CD4-positive, CD25-positive, alpha-beta regulatory T cell (primary cell): ENCODE measurements at places on chromosomes 16 and 17. TPM values are rescaled to one million over a fixed set of nuclear protein-coding genes. Genes with fewer than 3 reads are reported as not detected.

The RNF151 gene
- not detected for total RNA-seq

The CACNG1 gene
- not detected for total RNA-seq

The VWA3A gene
- total RNA-seq = 0.37 TPM

The TMEM238L gene
- total RNA-seq = not detected

The CA4 gene
- total RNA-seq = not detected

The GCGR gene
- total RNA-seq = not detected

GRCh38 chr17:80036715-80037477, 454 bp downstream of the CCDC40 start:
- no peak overlapping the region for H3K4me3 ChIP-seq
- peak; percentile 10 for DNase-seq
- peaks cover 17% of the 10 kb centered on the region for H3K27me3 ChIP-seq
- no peak overlapping the region for H3K27ac ChIP-seq

DNA sequence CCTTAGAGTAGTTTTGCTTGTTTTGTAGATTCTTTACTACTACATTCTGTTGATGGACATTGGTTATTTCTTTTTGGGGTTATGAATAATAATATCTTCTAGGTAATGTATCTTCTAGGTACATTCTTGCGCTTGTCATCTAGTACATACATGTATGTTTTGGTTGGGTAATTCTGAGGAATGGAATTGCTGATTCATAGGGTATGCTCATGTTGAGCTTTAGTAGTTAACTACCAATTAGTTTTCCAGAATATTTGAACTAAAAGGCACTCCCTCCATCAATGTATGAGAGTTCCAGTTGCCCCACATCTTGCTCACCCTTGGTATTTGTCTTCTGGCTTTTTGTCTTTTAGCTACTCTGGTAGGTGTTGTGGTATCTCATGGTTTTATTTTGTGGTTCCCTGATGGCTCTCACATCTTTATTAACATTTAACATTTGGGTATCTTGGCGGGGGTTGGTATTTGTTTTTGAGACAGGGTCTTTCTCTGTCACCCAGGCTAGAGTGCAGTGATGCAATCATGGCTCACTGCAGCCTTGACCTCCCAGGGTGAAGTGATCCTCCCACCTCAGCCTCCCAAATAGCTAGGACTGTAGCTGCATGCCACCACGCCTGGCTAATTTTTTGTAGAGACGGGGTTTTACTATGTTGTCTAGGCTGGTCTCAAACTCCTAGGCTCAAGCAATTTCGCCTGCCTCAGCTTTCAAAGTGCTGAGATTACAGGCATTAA, 47.1 kb downstream of the SLC6A4 start:
- no peaks in the 10 kb centered on the region for H3K4me1 ChIP-seq
- no peak for DNase-seq
- H3K36me3 ChIP-seq = peaks cover 20% of the 10 kb centered on the region
- no peak overlapping the region for H3K27ac ChIP-seq
- no peak overlapping the region for H3K4me3 ChIP-seq

- H3K27me3 ChIP-seq = peaks cover 4% of the 10 kb centered on the region
- H3K4me1 ChIP-seq = peaks cover 5% of the 10 kb centered on the region
- no peaks in the 10 kb centered on the region for H3K36me3 ChIP-seq
Measured at GRCh38 chr17:2724784-2725164, 13.2 kb upstream of the CLUH start.

DNA sequence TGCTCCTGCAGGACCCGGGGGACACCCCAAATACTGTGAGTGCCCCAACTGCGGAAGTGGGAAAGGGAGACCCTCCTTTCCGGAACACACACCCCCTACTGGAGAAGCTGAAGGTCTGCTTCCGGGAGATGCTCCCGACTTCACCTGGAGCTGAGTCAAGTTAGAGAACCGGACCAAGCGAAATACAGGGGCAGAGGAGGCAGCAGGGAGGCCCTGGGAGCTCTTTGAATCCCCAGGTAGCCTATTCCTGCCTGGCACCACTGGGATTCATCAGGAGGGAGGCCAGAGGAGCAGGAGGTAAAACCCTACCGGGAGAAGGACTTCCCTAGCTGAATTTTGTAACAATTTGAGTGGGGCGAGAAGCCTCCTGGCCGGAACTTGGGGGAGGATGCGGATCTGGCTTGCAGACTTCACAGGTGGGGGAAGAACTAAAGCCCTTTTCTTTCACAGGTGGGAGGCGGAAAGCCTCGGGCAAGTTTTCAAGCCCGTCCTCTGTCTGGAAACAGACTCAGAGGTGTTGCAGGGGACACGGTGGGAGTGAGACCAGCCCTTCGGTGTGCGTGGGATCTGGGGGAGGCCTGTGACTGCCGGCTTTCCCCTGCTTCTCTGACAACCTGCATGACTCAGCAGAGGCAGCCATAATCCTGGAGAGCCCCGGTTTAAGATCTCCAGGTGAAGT, 22.4 kb upstream of the TEKT1 start:
- peaks cover 2% of the 10 kb centered on the region for H3K4me1 ChIP-seq
- no peak overlapping the region for H3K27ac ChIP-seq
- no peaks in the 10 kb centered on the region for H3K36me3 ChIP-seq
- DNase-seq = no peak

GRCh38 chr17:59763861-59764260, 56.4 kb downstream of the VMP1 start:
- H3K27ac ChIP-seq = peak overlapping the region; percentile 33
- H3K36me3 ChIP-seq = peaks cover 5% of the 10 kb centered on the region
- peak overlapping the region; percentile 41 for H3K4me3 ChIP-seq
- DNase-seq = no peak
- H3K27me3 ChIP-seq = no peaks in the 10 kb centered on the region

DNA sequence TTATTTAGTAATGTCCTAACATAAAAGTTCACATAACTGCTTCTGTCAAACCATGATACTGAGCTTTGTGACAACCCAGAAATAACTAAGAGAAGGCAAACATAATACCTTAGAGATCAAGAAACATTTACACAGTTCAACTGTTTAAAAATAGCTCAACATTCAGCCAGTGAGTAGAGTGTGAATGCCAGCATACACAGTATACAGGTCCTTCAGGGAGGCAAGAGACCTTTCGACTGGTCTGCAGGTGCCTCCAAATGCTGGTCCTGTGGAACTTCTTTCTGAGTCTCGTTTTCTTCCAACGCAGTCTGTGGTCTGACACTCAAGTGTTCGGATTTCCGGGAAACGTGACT, 10.3 kb downstream of the MRPS23 start:
- peaks cover 33% of the 10 kb centered on the region for H3K36me3 ChIP-seq
- H3K4me1 ChIP-seq = no peaks in the 10 kb centered on the region
- no peak overlapping the region for H3K4me3 ChIP-seq
- no peak overlapping the region for H3K27ac ChIP-seq
- H3K27me3 ChIP-seq = no peaks in the 10 kb centered on the region

DNA sequence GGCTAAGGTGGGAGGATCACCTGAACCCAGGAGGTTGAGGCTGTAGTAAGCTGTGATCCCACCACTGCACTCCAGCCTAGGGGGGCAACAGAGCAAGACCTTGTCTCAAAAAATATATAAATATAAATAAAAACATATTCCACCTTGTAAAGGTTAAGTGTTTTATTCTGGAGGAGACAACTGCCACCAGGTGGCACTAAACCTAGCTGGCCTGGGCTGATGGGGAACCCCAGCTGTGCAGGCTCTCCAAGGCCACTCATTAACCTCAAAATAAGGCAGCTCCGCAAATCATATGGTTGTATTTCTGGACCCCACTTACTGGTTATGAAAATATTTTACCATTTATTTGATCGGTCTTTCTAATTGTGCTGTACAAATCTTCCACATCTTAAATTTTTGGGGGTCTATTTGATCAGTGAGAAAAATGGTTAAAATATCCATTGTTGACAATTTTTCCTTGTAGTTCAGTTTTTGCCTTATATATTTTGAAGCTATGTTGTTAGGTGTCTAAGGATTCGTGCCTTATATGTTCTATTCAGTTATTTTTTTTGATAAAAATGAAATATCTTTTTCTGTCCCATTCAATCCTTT, 8.5 kb upstream of the ICAM2 start:
- H3K27ac ChIP-seq = no peak overlapping the region
- no peaks in the 10 kb centered on the region for H3K27me3 ChIP-seq
- DNase-seq = peak; percentile 83

GRCh38 chr17:62664336-62665120, 37.1 kb downstream of the MRC2 start:
- no peaks in the 10 kb centered on the region for H3K36me3 ChIP-seq
- H3K4me3 ChIP-seq = no peak overlapping the region
- no peak for DNase-seq
- no peaks in the 10 kb centered on the region for H3K27me3 ChIP-seq
- H3K4me1 ChIP-seq = no peaks in the 10 kb centered on the region

GRCh38 chr17:28871056-28871579, 16.3 kb downstream of the ERAL1 start:
- no peaks in the 10 kb centered on the region for H3K36me3 ChIP-seq
- H3K27me3 ChIP-seq = no peaks in the 10 kb centered on the region
- DNase-seq = no peak

- H3K36me3 ChIP-seq = no peaks in the 10 kb centered on the region
- H3K4me1 ChIP-seq = no peaks in the 10 kb centered on the region
- H3K27me3 ChIP-seq = no peaks in the 10 kb centered on the region
- no peak for DNase-seq
- no peak overlapping the region for H3K4me3 ChIP-seq
Measured at GRCh38 chr16:86027373-86028126, 128.6 kb downstream of the IRF8 start.

DNA sequence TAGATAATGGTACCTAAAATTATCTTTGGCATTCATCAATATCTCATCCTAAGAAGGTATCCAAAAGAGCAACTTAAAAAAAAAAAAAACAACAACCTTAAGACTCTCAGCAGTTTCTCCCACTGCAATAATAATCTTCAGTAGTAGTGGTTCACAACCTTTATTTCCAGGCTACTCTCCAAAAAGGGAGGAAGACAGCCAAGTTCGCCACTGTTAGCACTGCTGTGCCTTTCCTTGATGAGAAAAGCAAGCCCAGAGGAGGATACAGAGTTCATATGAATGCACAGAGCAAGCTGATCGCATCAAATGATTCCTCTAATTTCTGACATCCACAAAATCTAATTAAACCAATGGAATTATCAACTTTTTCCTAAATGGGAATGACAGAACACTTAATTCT, 199.4 kb downstream of the AATF start:
- no peak overlapping the region for H3K27ac ChIP-seq
- no peaks in the 10 kb centered on the region for H3K4me1 ChIP-seq
- DNase-seq = no peak

DNA sequence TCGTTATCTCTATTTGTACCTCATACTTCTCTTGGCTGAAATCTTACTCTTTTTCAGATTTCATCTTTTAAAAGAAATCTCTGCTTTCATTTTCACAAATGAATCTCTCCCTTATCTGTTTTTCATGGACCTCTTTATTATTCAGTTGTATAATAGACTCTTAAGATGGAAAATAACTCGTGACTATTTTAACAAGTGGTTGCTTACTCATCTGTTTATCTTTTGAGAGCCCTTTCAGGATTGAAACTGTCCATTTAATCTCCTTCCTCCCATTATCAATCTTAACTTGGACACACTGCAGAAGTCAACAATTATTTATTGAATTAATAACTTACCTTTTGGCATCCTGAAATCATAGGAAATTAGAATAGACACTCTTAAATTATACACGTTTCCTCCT, 68.8 kb downstream of the ABCA8 start:
- H3K4me1 ChIP-seq = no peaks in the 10 kb centered on the region
- DNase-seq = no peak
- H3K4me3 ChIP-seq = no peak overlapping the region
- H3K27me3 ChIP-seq = peaks cover 4% of the 10 kb centered on the region
- H3K27ac ChIP-seq = no peak overlapping the region

- H3K4me1 ChIP-seq = peaks cover 19% of the 10 kb centered on the region
- no peak for DNase-seq
- H3K36me3 ChIP-seq = no peaks in the 10 kb centered on the region
- H3K27ac ChIP-seq = no peak overlapping the region
- no peak overlapping the region for H3K4me3 ChIP-seq
Measured at GRCh38 chr17:61218438-61218837, 181.2 kb upstream of the TBX2 start.

DNA sequence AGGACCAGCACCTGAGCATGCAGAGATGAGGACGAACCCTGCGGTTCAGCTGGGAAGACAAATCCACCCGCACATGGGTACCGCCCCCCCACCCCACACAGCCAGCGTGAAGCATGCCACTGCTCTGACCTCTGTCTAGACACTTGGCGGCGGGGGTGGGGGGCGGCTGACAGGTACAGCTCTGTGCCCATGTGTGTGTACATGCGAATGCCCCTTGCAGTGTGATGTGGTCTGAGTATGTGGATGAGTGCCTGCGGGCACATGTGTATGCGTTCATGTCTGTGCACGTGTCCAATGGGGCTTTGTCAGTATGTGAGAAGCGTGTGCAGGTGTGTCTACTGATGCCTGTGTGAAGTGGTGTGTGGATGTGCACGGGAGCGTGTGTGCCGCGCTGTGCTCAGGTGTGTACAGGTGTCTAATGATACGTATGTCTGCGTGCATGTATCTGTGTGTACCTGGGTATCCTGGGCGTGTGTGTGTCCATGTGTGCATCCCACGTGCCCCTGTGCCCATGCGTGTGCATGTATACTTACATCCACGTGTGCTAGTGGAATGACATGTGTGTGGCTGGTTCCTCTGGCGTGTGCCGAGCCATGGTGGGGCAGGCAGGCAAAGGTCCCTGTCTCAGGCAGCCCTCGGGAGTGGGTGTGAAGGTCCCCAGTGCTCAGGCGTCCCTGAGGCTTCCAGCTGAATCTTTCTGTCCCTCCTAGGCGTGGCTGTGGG, 636 bp upstream of the RAP1GAP2 start:
- peak overlapping the region; percentile 58 for H3K27ac ChIP-seq
- peaks cover 87% of the 10 kb centered on the region for H3K4me1 ChIP-seq
- DNase-seq = no peak
- peak overlapping the region; percentile 84 for H3K4me3 ChIP-seq

DNA sequence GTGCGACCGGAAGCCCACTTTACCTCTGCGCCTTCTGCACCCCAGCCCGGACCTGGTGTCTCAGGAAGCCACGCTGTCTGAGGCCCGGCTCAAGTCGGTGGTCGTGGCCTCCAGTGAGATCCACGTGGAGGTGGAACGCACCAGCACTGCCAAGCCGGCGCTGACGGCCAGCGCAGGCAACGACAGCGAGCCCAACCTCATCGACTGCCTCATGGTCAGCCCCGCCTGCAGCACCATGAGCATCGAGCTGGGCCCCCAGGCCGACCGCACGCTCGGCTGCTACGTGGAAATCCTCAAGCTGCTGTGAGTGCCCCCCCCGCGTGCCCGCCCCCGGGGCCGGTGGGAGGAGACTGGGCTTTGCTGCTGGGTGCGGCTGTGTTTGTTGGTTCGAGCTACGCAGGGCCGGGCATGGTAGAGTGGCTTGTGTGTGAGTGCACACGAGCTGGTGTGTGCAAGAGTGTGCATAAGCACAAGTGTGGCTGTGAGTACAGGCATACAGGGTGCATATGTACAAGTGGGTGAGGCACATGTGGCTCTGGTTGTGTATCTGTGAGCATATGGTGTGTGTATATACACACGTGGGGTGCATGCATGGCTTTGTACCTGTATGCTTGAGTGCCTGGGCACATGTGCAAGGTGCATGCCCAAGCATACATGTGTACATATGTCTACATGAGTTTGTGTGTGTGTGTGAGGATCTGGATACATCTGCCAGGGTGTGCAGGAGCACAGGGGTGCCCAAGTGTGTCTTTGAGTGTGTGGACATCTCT, 100.6 kb upstream of the PLCG2 start:
- H3K4me1 ChIP-seq = no peaks in the 10 kb centered on the region
- no peaks in the 10 kb centered on the region for H3K27me3 ChIP-seq

- no peak for DNase-seq
- H3K27me3 ChIP-seq = no peaks in the 10 kb centered on the region
- H3K4me1 ChIP-seq = peaks cover 13% of the 10 kb centered on the region
- no peak overlapping the region for H3K4me3 ChIP-seq
Measured at GRCh38 chr17:42342242-42343008, 45.8 kb downstream of the STAT3 start.
